ENCODE measurements at places on chromosomes 7 and 10. TPM values are rescaled to one million over a fixed set of nuclear protein-coding genes. Genes with fewer than 3 reads are reported as not detected.

TPK1 gene
- 2.7 TPM for total RNA-seq

DENND10 gene
- 54.3 TPM for total RNA-seq

TRIM73 gene
- 2.4 TPM for total RNA-seq

MMRN2 gene
- total RNA-seq = 1.3 TPM

OR2A5 gene
- not detected for total RNA-seq

SEMA3E gene
- 0.11 TPM for total RNA-seq

NEURL1 gene
- 10.0 TPM for total RNA-seq

ZNF503 gene
- 18.1 TPM for total RNA-seq

NKX6-2 gene
- not detected for total RNA-seq

SPDYE8 gene
- total RNA-seq = not detected

NPTX2 gene
- 0.22 TPM for total RNA-seq

ZNF775 gene
- total RNA-seq = 4.4 TPM
